ENCODE measurements at places on chromosomes 7 and 10.

DNA sequence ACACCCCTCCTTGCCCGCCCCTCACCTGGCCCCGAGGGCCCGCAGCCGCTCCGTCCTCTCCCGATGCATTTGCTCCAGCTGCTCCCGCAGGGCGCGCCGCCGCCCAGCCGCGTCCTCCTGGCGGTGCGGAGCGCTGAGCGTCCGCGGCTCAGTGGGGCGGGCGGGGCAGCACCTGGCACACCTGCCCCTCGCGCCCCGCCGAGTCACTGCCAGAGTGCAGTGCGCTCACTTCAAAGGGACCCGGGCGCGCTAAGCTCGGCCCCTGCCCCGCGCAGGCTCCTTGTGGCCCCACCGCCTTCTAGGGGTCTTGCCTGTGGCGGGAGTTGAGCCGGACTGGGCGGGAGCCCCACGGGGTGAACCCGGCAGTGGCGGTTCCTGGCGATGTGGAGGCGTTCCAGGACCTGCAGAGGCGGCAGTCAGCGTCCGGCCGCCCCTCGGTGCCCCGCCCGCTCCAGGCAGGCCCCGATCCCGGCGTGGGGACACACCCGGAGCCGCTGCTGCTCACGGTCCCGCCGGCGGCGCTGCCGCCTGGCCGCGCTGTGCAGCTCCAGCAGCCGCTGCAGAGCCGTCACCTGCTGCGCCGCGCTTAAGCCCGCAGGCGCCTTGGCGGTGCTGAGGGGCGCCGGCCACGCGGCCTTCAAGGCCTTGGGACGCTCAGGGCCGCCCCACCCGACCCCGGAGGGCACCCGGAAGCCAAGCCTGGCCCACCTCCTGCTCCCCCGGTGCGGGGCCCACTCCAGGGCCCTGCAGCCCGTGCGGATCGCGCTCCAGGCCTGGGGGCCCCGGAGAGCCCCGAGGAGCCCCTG is 6.7 kb downstream of the ATP6V1F start:
- peak; percentile 23 for DNase-seq

DNA sequence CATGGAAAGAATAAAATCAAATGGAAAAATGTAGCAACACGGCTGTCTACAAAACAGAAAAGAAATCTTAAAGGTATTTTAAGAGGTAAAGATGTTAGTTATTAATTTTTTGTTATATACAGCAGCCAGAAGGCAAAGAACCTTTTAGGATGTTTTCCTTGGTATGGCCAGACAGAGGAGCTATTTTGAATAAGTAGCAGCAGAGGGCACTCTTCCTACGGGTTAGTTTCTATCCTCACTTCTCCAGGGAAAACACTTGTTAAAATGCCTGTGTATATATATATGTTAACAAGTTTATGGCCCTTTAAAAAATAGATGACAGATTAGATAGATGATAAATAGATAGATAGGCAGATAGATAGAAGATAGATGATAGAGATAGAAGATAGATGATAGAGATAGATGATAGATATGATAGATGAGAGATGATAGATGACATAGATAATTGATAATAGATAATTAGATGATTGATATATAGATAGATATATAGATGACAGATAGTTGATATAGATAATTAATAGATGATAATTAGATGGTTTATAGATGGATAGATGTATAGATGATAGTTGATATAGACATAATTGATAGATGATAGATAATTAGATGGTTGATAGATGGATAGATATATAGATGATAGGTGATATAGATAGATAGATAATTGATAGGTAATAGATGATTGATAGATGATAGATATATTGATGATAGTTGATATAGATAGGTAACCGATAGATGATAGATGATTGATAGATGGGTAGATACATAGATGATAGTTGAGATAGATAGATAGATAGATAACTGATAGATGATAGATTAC is 57.8 kb upstream of the WIPF3 start:
- peak; percentile 32 for DNase-seq

DNA sequence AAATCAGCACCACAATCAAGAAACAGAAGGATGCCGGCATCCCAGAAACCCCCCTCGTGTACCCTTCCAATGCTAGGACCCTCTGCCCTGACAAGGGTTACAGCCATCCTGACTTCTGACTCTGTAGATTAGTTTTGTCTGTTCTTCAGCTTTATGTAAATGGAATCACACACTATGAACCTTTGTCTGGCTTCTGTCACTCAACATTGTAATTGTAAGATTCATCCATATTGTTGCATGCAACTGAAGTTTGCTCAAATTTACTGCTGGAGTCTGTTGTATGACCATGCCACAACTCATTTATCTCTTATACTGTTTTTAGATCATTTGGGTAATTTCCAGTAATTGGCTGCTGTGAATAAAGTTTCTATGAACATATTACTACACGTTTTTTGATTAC is 8.4 kb downstream of the IKZF5 start:
- DNase-seq = no peak

DNA sequence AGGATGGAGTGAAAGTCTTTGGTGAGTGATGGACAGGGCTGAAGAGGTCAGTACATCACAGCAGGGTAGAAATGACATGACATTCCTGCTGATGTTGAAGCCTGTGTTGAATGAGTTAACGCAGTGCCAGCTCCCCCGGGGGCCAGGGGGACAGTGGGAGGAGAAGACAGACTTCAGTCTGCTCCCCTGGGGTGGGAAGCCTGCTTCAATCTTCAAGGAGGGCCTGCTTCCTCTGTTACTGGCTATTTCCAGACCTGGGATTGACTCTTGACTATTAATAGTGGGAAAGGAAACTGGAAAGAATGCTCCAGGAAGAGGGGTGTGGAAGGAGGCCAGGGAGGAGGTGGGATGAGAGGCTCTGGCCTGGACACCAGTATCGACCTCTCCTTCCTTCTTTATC is 27.2 kb downstream of the PODXL start:
- DNase-seq = no peak

DNA sequence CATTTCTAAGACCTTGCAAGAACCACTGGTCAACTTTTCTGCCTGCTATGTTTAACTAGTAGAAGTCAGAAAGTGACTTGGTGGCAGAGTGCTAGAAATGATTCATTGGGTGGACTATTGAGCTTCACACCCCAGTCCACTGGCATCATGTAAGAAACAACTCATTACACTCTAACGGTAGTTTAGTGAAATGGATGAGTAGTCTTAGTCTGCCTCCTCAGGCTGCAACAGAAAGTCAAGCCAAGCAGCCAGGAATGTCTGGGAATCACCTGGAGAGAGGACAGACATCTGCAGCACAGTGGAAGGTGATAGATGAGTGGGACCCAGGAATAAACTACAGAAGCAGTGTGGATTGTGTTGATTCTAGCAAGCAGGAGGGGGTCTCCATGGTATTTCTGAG is 125.4 kb downstream of the AUTS2 start:
- DNase-seq = no peak

- DNase-seq = no peak
Observed at GRCh38 chr7:826230-826917, 5.9 kb upstream of the SUN1 start.
